GF-D8 (cell line): ENCODE measurements at places on chromosomes 3 and 15.

DNA sequence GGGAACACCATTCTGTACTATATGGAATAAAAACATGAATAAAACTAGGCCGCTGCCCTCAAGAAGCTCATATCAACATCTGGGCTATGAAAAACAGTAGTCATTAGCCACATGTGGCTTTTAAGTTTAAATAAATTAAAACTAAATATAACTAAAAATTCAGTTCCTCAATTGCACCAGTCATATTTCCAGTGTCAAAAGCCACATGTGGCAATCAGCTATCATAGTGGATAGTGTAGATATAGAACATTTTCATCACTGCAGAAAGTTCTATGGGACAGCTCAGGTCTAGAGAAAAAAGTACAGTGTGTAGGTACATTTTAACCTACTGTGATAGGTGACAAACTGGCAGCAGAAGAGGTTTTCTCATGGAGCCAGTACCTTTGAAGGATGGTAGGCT is 261.4 kb downstream of the FOXP1 start:
- DNase-seq, result no peak

DNA sequence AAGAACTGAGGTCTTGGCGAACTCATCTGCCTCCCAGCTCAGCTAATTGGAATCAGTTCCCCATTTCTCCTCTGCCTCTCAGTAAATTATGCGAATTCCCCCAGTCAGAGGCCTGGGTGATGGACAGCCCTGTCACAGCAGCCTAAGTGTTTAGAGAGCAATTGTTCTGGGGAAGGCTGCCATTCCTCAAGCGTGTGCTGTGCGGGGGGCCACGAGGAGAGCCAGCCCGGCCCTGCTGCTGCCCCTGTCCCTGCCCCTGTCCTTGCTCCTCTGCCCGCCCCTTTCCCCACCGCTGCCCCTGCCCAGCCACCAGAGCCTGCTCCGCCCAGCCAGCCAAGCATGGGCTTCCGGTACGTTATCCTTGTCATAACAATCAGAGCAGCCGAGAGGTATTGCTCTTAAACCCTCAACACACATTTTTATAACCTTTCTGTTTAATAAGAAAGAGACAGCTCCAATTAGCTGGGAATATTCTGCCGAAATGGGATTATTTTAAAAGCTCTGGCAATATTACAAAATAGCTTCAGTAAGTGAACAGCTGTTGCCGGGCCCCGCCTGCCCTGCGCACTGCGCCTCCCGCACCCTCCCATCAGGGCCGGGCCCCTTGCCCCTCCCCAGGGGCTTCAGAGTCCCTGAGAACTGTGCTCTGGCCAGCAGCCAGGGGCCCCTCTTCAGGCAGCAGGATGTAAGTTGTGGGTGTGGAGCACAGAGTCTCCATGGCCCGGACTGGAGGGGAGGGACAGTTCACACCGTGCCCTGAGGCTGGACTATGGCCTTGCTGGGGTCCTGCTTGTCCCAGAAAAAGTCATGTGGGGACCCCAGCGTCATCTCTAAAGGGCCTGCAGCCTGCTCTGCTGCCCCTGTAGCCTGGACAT is 12.4 kb upstream of the CACNA2D2 start:
- DNase-seq, result no peak

DNA sequence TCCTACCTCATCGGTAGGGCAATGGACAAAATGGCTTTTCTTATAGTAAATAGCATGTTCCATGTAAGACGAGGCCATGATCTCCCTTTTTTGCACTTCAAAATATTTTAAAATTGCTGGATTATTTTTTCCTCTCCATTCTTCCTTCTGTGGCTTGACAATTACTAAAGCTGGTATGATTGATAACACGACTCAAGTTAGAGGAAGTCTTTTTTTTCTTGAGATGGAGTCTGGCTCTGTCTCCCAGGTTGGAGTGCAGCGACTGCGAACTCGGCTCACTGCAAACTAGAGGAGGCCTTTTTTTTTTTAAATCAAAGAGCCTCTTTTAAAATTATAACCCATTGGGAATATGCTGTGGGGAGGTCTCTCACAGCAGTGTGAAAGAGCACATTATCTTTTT is 124.5 kb upstream of the TBL1XR1 start:
- no peak for DNase-seq

- DNase-seq, result no peak
Observed at GRCh38 chr15:46260937-46261336, 626.1 kb downstream of the SQOR start.

- no peak for DNase-seq
Observed at GRCh38 chr15:96629511-96629910, 299.0 kb downstream of the NR2F2 start.
